SJCRH30 (cell line): ENCODE measurements at places on chromosomes 7 and 10.

DNA sequence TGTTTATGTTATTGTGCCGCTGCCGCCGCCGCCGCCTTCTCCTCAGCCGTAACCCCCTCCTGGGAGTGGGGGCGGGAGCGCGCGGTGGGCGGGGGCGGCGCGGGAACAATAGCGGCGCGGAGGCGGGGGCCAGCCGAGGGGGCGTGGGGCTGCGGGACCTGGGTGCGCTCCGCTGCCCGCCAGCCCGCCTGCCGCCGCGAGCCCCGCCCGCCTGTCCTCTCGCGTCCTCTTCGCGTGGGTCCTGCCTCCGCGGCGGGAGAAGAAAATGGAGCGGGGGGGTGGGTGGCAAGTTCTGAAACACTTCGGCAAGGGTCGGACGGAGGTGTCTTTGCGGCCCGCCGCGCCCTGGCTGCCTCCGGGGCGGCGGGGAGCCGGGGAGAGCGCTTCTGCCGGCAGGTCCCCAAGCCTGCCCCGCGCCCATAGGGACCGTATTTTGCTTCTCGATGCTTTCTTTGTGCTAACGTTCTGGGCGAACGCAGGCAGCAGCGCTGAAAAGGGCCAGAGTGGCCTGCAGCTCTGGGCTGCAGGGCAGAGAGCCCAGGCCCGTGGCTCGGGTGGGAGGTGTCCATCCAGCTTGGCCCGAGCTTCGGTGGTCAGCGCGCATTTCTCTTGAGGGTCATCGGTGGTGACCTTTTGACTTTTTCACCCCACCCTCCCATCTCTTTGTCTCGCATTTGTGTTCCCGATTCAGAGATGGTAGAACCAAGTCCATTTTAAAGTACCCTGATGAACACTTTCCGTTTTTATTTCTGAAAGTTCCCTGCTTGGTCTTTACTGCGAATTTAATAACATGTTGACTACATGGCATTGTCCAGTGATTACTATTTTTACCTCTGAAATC is 613 bp downstream of the MAPK8 start:
- DNase-seq = peak; percentile 53

GRCh38 chr7:101733713-101734475 is 83.5 kb upstream of the CUX1 start:
- DNase-seq = peak; percentile 70

GRCh38 chr7:37113661-37114355 is 334.9 kb downstream of the ELMO1 start:
- no peak for DNase-seq

- peak; percentile 32 for DNase-seq
Measured at GRCh38 chr10:113131613-113132261, 181.7 kb downstream of the TCF7L2 start.

DNA sequence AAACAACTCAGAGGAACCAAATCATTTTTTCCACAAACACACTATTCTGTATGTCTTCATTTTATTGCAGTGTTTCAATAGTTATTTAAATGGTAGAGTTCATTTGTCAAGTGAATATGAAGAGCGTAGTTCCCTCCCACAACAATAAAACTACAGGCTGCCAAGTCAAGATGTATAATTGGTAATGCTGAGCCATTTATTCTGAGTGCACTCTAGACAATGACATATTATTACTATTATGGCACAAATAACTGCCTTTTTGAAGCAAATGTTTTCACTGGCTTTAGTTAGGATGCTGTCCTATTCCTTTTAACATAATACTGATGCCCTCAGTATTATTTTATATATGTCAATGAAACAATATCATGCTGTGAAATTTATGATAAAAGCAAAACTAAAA is 102.7 kb upstream of the PCDH15 start:
- DNase-seq = no peak

GRCh38 chr7:20541608-20542349 is 73.7 kb upstream of the ABCB5 start:
- no peak for DNase-seq

GRCh38 chr7:47318395-47319182 is 263.3 kb downstream of the TNS3 start:
- no peak for DNase-seq

- no peak for DNase-seq
Measured at GRCh38 chr7:6111041-6111440, 79.9 kb downstream of the ANKRD61 start.

DNA sequence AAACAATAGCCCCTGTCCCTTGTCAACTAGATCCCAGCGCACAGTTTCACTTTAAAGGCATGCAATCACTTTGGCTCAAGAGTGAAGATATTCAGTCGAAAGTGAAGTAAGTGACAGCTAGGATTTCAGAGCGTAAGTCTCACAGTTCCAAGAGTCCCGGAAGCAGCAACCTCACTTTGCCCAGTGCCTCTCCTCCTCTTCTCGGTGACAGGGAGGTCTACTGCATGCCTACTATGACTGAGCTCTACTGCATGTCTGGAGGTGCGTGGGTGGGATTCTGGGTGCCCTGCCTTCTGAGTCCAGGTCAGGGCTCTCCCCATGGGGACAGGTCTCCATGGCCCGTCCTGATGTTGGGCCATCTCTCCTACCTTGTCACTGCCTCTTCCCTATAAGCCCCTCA is 17.0 kb downstream of the PRKCQ start:
- no peak for DNase-seq

- DNase-seq = peak; percentile 9
Measured at GRCh38 chr7:141045126-141045841, 28.6 kb upstream of the TMEM178B start.

- peak; percentile 76 for DNase-seq
Measured at GRCh38 chr10:51700228-51700817, 928 bp upstream of the CSTF2T start.

DNA sequence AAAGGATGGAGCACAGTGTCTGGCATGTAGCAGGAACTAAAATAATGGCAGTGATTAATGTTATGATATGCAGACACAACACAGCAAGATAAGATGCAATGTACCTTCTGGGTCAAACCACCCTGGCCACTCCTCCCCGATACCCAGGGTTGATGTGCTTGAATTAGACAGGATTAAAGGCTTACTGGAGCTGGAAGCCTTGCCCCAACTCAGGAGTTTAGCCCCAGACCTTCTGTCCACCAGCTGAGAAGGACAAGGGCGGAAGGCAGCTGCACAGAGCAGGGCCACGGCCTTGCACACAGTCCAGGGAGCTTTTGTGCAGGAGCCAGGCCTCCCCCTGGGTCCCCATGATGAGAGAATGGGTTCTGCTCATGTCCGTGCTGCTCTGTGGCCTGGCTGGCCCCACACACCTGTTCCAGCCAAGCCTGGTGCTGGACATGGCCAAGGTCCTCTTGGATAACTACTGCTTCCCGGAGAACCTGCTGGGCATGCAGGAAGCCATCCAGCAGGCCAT is at the start of gene RBP3:
TSS of gene RBP3 (plus strand) at position 226 of the 514 bp plus-strand sequence. CDS start at position 348, 122 bp downstream.
- no peak for DNase-seq

DNA sequence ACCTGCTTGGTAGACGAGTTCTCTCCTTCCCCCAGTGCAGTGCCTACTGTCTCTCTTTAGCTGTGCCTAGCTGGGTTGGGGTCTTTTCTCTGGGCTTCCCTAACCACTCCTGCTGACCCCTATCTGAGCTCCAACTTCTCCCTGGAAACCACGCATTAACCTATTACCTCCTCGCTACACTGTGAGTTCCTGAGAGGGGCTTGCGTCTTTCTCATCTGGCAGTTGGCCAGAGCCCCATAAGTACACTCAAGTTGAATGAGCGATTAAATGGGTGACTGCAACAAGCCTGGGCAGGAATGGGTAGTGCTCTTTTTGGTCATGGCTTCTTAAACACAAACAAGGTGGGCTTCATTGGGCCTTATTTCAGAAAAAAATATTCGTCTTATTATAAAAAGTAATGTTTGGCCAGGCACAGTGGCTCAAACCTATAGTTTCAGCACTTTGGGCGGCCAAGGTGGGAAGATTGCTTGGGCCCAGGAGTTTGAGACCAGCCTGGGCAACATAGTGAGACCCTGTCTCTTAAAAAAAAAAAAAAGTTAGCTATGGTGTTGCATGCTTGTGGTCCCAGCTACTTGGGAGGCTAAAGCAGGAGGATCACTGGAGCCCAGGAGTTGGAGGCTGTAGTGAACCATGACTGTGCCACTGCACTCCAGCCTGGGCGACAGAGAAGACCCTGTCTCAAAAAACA is 41.4 kb downstream of the SYPL1 start:
- no peak for DNase-seq

- DNase-seq = no peak
Measured at GRCh38 chr7:20417675-20418382, 87.1 kb downstream of the ITGB8 start.

DNA sequence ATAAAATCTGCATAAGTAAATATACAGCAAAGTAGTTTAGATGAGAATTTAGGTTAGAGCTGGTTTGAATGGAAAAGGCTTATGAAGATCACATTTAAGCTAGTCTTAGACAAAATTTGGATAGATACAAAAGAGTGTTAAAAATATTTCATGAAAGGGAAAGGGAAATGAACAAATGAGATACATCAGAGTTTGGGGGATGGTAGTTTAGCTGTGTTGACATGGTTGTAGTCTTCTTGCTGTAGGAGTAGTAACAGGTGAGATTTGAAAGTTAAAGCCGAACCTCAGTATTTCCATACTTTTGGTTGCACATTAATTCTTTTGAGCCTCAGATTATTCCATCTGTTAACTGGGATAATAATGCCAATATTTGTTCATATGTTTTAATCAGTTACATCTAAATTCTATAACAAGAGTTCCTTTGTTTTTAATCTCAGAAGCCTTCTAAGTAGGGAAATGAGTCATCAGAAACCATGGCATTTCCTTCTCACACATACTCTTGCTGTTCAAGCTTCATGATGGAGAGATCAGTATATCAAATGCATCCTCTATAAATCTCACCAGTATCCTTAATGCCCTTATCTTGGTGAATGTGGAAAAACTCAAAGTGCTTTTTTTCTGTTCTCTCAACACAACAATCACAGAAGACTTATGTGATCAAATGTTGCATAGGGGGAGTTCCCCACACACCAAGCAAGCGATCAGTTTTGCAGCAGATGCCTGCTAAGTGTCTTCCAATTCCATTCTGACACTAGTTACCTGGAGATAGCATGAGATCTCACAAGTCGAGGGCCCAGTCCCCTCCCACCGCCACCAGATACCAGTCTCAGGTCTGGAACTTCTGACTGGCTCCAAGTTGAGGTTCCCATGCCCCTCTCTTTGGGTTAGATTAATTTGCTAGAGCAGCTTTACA is 84.7 kb downstream of the MAPK8 start:
- peak; percentile 49 for DNase-seq

DNA sequence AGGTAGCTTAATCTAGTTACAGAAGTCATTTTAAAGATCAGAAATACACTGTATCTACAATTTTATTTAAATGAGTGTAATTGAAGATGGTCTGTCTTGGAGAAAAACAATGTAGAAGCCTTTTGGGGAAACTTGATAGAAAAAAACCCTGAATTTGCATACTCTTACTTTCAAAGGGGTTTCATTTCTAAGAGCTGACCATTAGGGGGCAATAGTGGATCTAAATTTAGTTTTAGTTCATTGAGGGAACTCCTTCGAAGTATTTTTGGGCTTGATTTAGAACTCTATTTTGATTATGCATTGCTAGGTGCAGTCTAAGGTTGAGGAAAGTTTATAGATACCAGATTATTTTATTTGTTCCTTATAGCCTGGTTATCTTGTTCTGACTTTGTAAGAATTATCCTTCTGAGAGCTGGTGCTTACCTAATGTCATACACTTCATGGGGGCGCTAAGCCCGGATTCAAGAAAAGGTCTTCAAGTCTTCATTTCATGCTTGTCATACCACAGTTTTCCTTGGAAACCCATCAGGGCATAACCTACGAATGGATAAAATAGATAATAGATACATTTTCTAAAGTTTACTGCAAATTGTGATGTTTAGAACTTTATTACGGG is 69.1 kb upstream of the MXI1 start:
- DNase-seq = no peak
